ENCODE measurements at places on chromosomes 3 and 15.
A peak's percentile ranks its signal among the peaks of the same experiment; 100 is the strongest.

DNA sequence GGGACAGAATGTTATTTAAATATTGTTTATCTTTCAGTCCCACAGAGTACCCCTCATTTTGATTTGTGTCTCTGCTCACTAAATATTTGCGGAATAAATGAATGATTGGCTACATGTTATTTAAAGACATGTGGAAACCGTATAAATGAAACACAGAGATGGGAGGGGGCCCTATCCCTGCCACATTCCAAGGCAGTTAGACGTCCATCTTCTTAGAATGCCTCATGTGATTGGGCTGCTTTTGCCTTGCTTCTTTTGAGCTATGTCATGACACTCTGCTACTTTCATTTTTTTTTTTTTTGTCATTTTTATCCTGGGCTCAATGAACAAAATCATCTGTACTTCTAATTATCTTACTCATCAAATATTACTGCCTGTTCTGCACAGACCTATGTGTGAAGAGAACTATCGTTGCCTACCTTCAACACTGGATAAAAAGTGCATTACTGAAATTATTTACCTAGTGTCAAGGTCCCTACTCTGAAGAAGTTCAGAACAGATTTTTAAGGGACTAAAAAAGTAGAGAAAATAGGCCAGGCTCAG lies 83.9 kb upstream of the FAM98B start:
- no peak for DNase-seq

GRCh38 chr15:48459571-48460442 lies 128.6 kb downstream of the DUT start:
- DNase-seq, result no peak

- DNase-seq, result no peak
These were observed 73.2 kb downstream of the STAG1 start for GRCh38 chr3:136678981-136679380.

- DNase-seq, result no peak
These were observed 30.9 kb upstream of the ZNF609 start for GRCh38 chr15:64429448-64429847.

GRCh38 chr3:157444797-157445184 lies 8.1 kb downstream of the PTX3 start:
- no peak for DNase-seq

DNA sequence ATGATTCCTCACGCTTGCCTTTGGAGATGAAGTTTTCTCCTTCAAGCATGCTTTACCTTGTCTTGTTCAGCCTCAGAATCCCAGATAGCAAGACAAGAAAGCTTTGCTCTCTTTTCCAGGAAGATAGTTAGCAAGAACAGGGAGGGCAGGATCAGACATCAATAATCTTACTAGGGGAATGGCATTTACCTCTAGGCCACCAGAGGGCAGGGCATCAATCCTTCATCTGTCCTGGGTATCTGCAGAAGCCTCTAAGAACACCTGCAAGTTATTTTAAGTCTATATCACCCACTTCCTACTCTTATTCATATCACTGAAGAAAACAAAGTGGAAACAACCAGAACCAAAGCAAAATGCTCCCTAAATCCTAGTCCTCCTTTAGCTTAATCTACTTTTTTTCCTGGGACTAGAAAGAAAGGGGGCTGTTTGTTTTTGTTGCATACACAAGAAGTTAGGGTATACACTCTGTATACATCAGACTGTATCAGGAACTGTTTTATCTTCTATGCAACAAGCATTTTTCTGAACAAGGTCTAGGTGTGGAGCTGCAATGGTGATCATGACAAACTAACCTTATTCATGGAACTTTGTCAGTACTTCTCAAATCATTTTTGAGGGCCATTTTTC lies 862.5 kb downstream of the CADM2 start:
- no peak for DNase-seq

- DNase-seq, result no peak
These were observed 42.5 kb downstream of the IL1RAP start for GRCh38 chr3:190556351-190556750.

DNA sequence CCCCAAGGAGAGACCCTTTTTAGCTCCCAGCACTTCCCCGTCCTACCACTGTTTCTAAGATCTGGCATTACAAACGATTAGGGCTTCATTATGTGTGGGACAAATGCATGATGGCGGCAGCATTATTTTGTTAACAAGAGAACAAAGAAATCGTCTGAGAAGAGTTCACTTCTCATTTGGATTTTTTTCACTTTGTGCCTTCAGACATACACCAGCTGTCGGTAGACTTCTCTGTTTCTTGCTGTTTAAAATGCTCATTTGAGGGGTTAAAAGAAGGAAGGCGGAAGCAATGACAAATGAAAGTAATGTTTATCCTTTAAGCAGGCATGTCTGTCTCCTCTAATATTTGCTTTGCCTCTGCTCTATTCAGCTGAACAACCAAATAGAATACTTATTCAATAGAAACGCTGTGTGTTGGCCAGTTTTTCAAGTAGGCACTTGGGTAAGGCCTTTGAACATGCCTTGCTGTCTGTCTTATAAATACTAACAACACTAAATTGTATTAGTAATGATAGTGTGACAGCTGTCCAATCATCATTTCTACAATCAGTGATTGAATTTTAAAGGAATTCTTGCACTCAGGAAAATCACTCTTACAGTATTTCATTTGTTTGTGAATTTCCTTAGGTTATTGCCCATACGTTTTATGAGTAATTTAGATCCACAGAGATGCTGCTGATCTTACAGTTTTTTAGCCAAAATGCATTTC lies 382.4 kb downstream of the IL5RA start:
- no peak for DNase-seq

DNA sequence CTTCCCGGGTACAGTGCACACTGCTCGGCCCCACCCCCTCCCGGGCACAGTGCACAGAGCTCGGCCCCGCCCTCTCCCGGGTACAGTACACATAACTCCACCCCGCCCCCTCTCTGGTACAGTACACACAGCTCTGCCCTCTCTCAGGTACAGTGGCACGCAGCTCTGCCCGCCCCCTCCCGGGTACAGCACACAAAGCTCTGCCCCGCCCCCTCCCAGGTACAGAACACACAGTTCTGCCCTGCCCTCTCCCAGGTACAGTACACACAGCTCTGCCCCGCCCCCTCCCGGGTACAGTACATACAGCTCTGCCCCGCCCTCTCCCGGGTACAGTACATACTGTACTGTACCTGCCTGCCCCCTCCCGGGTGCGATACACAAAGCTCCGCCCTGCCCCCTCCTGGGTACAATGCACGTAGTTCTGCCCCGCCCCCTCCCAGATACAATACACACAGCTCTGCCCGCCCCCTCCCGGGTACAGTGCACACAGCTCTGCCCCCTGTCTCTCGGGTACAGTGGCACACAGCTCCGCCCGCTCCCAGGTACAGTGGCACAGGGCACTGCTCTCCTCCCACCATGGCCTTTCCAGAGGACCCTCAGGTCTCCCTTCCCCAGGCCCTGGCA lies 16.4 kb upstream of the PRR20G start:
- no peak for DNase-seq

GRCh38 chr3:29004885-29005599 lies 275.8 kb upstream of the RBMS3 start:
- no peak for DNase-seq

DNA sequence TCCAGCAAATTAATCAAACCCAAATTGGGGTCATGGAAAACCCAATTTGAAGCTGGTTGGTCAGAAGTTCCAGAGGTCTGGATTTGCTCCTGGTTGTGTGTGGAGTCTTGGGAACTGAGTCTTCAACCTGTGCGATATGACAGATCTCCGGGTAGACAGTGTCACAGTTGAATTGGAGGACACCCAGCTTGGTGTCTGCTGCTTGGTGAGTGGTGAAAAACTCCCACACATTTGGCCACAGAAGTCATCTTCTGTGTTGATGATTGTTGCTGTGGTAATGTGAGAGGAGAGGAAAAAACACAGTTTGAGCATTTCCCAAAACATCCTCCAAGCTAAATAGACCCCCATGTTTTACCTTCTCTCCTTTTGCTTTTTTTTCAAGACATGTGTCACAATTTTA lies 218.1 kb downstream of the TP63 start:
- DNase-seq, result no peak

DNA sequence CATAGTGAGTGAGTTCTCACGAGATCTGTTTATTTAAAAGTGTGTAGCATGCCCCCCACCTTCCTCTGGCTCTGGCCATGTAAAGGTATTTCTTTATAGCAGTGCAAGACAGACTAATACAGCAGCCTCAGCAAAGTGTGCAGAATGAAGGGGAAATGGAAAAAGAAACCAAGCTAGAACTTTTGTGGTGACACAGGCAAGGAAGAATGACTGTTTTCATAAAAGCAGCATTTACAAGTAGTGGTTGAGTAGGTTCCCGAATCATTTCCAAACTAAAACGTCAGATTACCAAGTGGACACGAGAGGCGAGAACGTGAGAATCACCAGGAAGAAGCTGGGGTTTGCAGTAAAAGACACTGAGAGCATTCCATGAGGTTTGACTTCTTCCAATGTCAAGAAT lies 100.2 kb upstream of the AKAP13 start:
- DNase-seq, result no peak

GRCh38 chr3:185929192-185930151 lies 8.3 kb downstream of the TRA2B start:
- no peak for DNase-seq

DNA sequence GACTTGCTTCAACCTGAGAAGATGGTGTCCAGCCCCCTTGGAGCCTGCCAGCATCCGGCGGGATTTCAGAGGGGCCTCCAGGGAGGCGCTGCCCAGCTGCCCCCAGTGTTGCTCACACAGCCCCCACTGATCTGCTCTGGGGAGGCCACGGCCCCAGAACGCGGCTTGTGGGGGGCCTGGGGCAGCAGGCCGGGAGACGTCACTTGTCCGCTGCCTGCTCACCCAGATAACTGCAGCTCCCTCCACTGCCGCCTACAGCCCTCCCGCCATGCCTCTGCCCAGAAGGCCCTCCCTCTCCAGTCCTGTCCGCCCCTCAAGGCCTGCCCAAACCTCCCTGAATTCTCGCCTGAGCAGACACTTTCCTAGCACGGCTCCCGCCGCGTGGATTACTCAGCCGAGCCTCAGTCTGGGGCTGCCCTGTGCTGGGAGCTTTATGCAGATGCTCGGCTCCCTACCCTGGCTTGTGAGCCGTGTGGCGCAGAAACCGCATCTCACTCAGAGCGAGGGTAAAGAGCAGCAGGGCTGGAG lies 17.2 kb upstream of the ADIPOQ start:
- DNase-seq, result peak; percentile 52

GRCh38 chr3:112377568-112378071 lies 44.7 kb downstream of the CD200 start:
- no peak for DNase-seq

DNA sequence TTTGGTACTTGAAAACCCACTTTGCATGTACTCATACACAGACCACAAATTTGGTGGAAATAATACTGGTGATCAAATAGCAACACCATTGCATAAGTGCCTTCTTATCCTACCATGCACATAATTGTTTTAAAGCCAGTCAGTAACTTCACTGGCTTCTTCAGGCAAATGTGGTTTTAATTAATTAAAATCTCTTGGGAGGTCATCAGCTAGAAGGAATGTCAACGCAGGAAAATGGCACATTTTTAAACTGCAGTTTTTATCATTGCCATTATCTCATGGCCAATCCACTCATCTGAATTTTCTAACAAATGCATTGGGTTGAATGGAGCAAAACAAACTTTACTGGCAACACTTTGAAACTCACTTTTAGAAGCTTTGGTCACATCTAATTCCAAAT lies 105.7 kb upstream of the ZPLD1 start:
- no peak for DNase-seq

DNA sequence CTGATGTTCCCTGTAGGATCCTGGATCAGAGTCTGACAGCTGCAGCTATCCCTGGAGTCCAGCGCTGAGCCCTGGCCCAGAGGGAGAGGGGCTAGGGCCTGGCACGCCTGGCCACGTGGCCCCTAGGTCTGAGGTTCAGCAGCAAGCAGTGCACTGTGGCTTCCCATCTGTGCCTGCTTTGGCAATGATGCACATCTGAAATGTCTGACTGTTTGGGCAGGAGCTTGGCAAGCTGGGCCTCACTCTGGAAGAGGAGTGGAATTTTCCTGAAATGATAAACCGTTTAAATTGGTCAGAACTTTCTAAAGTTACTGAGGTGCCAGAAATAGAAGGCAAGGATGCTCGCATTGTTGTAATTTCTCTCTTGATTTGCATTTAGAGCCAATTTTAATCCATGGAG lies 48.8 kb upstream of the MRPS22 start:
- DNase-seq, result no peak

DNA sequence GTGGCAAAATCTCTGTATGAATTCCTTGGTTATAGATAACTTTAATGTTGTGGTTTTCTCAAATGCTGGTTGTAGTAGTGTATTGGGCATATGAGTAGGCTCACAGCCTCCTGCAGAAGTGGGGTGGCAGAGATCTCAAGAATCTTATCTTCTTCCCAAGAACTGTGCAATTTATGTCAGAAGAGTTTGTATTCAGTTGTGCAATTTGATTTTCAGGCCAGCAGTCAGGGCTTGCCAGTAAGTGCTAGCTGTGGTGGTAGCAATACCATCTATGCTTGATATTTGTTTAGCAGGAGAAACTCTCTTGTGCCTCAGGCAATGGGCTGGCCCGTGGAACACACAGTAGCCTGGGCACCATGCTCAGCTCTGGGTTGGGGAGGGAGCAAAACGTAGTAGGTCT lies 58.4 kb upstream of the GOLIM4 start:
- no peak for DNase-seq

DNA sequence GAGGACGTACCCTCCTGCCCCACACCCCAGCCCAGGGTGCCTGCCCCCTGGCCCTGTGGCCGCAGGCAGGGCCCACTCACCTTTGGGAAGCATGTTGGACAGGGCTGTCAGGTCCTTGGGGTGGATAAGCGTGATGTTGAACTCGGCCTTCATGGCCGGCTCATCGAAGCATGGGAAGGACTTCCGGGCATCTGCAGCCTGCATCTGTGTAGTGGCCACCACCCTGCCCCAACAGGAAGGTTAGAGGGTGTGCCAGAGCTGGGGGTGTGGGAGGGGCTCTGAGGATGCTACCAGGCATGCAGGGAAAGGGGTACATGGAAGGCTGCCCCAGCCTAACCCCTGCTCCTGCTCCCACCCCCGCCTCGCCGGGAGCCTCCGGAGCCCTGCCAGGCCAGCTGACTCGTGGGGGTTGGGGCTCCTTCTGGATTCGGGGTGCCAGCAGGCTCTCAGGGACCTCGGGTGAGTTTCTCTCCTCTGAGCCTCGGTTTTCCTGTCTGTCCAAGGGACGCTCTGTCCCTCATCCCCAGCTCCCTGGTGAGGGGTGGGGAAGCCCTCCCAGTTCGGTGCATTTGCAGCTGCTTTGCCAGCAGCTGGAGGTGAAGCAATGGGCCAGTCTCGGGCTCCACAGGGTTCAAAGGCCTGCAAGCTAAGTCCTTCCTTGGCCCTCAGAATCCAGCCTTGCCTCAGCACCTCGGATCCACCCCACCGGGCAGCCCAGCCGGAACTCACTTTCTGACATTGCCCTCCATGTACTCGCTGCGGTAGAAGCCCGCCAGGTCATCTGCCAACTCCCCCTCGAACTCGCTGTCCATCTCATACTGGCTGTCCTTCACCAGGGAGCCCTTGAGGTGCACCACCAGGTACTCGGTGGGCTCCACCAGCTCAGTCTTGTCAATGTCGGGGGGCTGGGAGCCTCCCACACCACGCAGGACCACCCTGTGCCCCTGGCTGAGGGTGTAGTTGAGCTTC lies 9.1 kb downstream of the ANPEP start:
- no peak for DNase-seq

- DNase-seq, result no peak
These were observed 115.9 kb downstream of the NEK11 start for GRCh38 chr3:131142580-131142979.
